ENCODE measurements at places on chromosomes 6 and 20.

- no peak for DNase-seq
Observed at GRCh38 chr20:22379472-22379871, 204.9 kb downstream of the FOXA2 start.

DNA sequence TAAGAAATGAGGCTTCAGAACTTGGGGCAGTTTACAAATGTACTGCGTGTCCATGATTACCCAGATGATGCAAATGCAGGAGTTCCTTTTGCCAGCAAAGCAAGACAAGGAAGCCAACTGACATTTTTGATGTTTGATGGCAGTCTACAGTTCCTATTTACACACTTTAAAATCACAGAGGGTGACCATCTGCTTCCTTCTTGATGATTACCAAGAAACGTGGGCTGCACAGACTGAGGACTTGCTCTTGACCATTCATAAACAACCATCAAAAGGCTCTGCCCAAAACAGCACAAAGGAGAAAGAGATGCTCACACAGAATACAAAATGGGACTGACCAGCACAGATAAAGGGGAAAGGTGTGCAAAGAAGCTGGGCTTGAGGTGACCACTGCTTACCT lies 79.8 kb upstream of the TRAF3IP2 start:
- no peak for DNase-seq

DNA sequence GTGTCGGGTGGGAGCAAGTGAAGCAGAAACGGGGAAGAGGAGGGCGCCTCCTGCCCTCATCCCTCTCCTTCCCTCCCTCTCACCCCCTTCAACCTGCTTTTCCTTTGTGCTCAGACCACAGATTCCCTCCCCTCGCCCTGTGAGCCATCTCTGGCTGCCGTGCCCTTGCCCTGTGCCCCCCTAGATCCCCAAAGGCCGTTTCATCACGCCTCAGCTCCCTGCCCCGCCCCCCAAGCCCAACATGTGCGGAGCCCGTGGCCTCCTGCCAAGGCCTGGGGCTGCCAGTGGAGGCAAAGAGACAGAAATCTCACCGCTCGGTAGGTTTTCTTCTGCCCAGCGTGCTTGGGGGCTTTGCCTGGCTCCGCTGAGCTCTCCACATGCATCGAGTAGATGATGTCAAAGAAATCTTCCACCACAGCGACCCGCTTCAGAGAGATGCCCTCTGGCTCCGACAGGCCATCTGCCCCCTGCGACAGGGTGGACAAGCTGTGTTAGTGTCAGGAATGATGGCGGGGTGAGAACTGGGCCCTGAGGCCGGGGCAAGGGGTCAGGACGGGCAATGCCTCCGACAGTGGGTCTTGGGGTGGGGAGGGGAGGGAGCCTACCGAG lies 57.6 kb downstream of the NOL4L start:
- DNase-seq, result no peak

DNA sequence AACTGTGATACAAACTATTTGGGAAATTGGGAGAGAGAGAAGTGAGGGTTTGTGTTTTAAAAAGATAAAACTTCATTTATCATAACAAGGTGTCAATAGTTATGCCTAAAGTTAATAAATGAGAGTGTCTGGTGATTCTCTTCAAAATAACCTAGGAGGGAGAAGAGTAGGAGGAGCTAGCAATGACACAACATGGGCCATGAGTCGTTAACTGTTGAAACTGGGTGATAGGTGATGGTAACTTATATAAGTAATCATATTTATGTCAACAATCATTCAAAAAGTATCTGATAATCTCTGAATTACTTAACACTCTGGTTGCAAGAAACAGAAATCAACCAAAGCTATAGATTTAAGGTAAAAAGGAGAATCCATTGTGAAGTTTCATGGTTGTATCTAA lies 46.8 kb upstream of the INSM1 start:
- DNase-seq, result no peak

DNA sequence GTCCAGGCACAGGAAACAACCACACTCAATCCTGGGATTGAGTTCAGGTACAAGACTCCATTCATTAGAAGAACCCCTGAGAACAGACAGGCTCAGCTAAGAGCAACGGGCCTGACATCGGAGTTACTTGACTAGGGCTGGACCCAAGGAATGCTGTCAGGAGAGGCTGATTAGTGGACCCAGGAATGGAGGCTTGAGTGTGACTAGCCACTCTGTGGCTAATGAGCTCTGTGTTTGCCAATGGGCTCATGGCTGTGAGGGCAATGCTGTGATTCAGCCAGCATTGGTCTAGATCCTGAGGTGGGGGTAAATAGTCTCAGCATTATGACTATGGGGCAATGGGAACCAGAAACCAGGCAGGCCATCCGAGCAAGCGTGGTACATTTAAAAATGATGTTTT lies 71.8 kb downstream of the RIOK1 start:
- DNase-seq, result no peak

GRCh38 chr6:76416821-76417605 lies 344.6 kb upstream of the IMPG1 start:
- no peak for DNase-seq

- peak; percentile 60 for DNase-seq
Observed at GRCh38 chr6:157763129-157763903, 59.7 kb upstream of the SNX9 start.

GRCh38 chr6:8513174-8513573 lies 77.8 kb upstream of the SLC35B3 start:
- no peak for DNase-seq

GRCh38 chr6:48068278-48069251 lies 42.4 kb downstream of the PTCHD4 start:
- no peak for DNase-seq

DNA sequence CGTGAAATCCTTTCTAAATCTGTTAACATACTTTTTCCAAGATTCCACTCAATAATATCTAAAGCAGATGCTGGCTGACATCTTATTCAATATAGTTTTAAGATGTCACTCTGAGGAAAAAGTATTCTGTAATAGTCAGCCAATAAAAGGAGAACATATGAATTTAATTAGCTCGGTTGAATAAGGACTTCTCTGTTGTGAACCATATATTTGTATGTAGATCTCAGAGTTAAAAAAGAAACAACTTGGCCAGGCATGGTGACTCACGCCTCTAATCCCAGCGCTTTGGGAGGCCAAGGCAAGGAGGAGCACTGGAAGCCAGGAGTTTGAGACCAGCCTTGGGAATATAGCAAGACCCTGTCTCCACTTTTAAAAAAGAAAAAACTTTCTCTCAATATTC lies 7.4 kb upstream of the CD24 start:
- no peak for DNase-seq

GRCh38 chr6:113879186-113880096 lies 22.3 kb downstream of the MARCKS start:
- peak; percentile 72 for DNase-seq

- no peak for DNase-seq
Observed at GRCh38 chr20:40691566-40692239, 2.7 kb upstream of the MAFB start.

- no peak for DNase-seq
Observed at GRCh38 chr6:29584821-29585220, at the start of gene OR2H2. Gene OR2H2, plus strand, starts transcription at chr6:29585121. Its CDS starts 2,824 bp downstream, at chr6:29587945.

- DNase-seq, result no peak
Observed at GRCh38 chr6:137494281-137494987, at the start of gene OLIG3. Gene OLIG3, minus strand, starts transcription at chr6:137494394. Its CDS starts 224 bp downstream, at chr6:137494170.

- no peak for DNase-seq
Observed at GRCh38 chr6:167116838-167117228, 6.1 kb upstream of the CCR6 start.

DNA sequence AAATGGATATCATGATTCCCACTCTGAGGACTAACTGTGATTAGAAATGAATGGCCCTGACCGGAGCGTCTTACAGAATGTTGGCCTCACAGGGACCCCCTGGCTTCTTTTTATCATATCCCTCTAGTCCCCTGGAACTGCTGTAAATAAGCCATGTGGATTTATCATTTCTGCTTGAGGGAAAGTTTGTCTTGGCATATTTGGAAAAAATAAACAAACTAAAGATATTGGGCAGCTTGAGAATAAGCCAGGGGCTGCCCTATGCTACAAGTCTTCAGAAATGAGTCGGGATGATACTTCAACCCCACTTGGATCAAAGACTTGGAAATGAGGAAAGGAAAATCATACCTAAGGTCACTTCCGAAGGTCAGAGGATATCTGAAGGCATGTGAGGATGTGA lies 179.1 kb downstream of the THBS2 start:
- no peak for DNase-seq

DNA sequence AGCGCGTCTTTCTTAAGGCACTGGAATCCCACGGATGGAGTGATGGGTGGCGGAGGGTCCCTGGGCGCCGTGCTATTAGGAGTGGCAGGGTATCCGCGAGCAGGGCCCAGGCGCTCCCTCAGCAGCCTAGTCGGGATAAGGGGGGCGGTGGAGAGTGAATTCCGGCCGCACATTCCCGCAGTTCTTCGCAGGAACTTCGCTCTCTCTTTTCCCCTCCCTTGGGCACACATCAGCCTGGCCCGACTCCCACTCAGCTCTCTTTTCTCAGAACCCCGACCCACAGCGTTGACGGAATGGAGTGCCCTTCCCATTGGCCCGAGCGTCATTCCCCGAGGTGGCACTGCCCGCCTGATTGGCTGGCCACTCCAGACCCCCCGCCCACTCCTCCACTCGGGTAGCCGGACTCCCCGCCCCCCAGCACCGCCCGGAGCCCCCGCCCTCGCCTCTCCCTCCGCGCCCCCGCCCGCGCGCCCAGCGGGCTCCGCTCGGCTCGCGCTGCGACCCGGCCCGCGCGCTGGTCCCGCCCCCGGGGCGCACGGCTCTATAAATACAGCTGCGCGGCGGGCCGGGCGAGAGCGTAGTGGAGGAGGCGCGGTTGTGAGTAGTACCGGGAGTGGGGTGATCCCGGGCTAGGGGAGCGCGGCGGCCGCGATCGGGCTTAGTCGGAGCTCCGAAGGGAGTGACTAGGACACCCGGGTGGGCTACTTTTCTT lies at the start of gene ID4:
TSS of gene ID4 (plus strand) at position 572 of the 712 bp plus-strand sequence. CDS start 385 bp downstream, outside the sequence.
- peak; percentile 98 for DNase-seq

DNA sequence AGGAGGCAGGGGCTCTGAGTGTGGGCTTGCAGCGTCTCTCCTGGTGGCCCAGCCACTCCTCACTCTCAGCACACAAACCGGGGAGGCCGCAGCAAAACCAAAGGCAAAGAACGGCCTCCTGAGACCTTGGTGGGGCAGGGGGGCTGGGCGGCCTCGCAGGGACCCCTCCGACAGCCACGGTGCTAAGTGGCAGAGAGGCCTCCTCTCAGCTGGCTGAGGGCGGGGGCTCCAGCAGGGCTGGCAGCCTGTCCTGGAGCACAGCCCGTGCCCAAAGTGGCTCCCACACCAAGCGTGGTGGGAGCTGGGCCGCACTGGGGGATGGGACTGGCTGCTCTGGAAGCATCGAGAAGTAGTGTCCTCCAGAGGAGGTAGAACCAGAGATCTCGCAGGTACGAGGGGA lies 334.4 kb downstream of the QKI start:
- no peak for DNase-seq

DNA sequence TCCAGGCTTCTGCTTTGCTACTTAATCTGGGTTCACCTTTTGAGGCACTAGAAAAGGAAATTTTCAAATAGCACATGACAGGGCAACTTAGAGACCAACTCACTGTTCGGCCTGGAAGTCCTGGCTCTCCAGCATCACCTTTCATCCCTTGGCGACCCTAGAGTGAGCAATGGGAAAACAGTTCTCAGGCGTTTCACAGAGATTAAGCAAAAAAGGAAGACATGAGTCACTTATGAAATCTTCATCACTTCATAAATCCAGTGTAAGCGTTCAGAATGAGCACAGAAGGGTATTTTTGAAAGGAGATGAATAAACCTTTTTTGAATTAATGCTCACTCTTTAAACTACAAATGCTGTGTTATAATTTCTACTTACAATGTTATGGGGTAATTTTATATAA lies 104.0 kb downstream of the COL12A1 start:
- no peak for DNase-seq

- no peak for DNase-seq
Observed at GRCh38 chr20:36604952-36605398, 604 bp upstream of the RAB5IF start.

- DNase-seq, result no peak
Observed at GRCh38 chr6:103139377-103139776, 1720.3 kb downstream of the HACE1 start.

GRCh38 chr6:157904999-157905398 lies 76.7 kb upstream of the SYNJ2 start:
- DNase-seq, result no peak

DNA sequence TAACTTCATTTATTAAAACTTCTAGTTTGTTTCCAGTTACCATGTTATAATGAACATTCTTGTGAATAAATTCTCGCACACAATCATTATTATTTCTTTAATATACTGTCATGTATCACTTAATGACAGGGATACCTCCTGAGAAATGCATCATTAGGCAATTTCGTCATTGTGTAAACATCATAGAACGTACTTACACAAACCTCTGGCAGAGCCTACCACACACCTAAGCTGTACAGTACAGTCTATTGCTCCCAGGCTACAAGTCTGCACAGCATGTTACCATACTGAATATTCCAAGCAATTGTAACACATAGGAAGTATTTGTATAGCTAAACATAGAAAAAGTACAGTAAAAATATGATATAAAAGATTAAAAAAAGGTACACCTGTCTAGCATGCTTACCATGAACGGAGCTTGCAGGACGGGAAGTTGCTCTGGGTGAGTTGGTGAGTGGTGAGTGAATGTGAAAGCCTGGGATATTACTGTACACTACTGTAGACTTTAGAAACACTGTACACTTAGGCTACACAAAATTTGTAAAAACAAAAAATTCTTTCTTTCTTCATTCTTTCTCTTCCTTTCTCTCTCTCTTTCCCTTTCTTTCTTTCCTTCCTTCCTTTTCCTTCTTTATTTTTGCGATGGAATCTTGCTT lies 268.2 kb upstream of the SOX4 start:
- DNase-seq, result no peak

GRCh38 chr6:15616261-15616660 lies 46.6 kb downstream of the DTNBP1 start:
- no peak for DNase-seq

GRCh38 chr6:46013639-46014038 lies 2.0 kb downstream of the CLIC5 start:
- DNase-seq, result no peak

DNA sequence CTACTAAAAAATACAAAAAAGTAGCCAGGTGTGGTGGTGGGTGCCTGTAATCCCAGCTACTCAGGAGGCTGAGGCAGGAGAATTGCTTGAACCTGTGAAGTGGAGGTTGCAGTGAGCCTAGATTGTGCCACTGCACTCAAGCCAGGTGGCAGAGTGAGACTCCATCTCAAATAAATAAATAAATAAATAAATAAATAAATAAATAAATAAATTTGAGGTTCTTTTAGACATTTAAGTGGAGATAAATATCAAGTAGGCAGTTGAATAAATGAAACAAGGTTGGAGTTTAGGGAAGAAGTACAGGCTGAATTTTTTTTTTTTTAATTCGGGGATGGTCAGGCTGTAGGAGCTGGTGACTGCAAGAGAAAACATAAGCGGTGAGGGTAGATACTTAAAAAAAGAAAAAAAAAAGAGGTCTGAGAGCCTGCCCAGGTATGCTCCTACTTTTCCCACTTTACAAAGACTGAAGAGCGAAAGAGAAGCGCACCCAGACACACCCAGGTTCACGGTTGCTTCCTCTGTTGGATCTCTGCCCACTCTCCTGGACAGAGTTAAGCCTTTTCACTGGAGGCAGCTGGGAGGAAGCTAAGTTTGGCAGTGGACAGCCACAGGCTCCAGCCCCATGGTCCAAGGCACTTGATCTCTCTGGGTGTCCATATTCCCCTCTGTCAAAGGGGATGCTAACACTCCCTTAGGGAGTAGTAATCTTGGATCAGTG lies 100.9 kb upstream of the PRDM1 start:
- DNase-seq, result no peak

- no peak for DNase-seq
Observed at GRCh38 chr20:60792941-60793340, 459.1 kb upstream of the CDH4 start.
